ENCODE measurements at places on chromosomes 1 and 21. TPM values are rescaled to one million over a fixed set of nuclear protein-coding genes. Genes with fewer than 3 reads are reported as not detected.

FAM163A gene
- total RNA-seq: not detected

OR2L13 gene
- total RNA-seq: not detected

TTC34 gene
- total RNA-seq: 0.29 TPM

GJB3 gene
- not detected for total RNA-seq

FCRL5 gene
- total RNA-seq: not detected

SMPDL3B gene
- total RNA-seq: not detected

TARS2 gene
- 13.3 TPM for total RNA-seq

NUDT4B gene
- total RNA-seq: 40.9 TPM

C1orf94 gene
- not detected for total RNA-seq

FCRLA gene
- total RNA-seq: 0.22 TPM

SLC25A44 gene
- total RNA-seq: 17.3 TPM

MAN1C1 gene
- 0.14 TPM for total RNA-seq

UBQLN4 gene
- total RNA-seq: 18.4 TPM

LDLRAD1 gene
- total RNA-seq: not detected

CPLANE2 gene
- 13.9 TPM for total RNA-seq

GRIK1 gene
- total RNA-seq: not detected

PRR9 gene
- 0.22 TPM for total RNA-seq

ZSCAN20 gene
- total RNA-seq: 7.9 TPM

ISG15 gene
- total RNA-seq: 138 TPM

AQP10 gene
- not detected for total RNA-seq

CAPN9 gene
- not detected for total RNA-seq

OLFML3 gene
- 238 TPM for total RNA-seq

REN gene
- total RNA-seq: 0.29 TPM

RAD54L gene
- total RNA-seq: 0.22 TPM

ZNF695 gene
- total RNA-seq: 0.44 TPM

TNFRSF18 gene
- total RNA-seq: not detected

TMEM269 gene
- total RNA-seq: not detected

LEFTY2 gene
- total RNA-seq: not detected

PLK3 gene
- total RNA-seq: 112 TPM

FCRLB gene
- total RNA-seq: 1.8 TPM

OLIG2 gene
- not detected for total RNA-seq

STYXL2 gene
- total RNA-seq: not detected

SLFNL1 gene
- total RNA-seq: 0.44 TPM

LBR gene
- total RNA-seq: 36.8 TPM

PROK1 gene
- total RNA-seq: not detected

OR2L8 gene
- total RNA-seq: not detected

PLPPR5 gene
- total RNA-seq: under 0.01 TPM

CATSPERE gene
- 1.3 TPM for total RNA-seq

OR2M3 gene
- under 0.01 TPM for total RNA-seq

TNFRSF8 gene
- total RNA-seq: under 0.01 TPM

BATF3 gene
- 0.88 TPM for total RNA-seq

KCNE1 gene
- total RNA-seq: 1.3 TPM

OR2T35 gene
- total RNA-seq: not detected

KCNJ10 gene
- total RNA-seq: not detected
